ENCODE measurements at places on chromosomes 3 and 15.

GRCh38 chr3:38649500-38650247 lies at the start of gene SCN5A:
SCN5A (minus strand) TSS chr3:38649687; CDS start chr3:38633307, 16,380 bp downstream.
- DNase-seq, result peak; percentile 68

- no peak for DNase-seq
Observed at GRCh38 chr3:11452885-11453847, 181.0 kb downstream of the ATG7 start.

DNA sequence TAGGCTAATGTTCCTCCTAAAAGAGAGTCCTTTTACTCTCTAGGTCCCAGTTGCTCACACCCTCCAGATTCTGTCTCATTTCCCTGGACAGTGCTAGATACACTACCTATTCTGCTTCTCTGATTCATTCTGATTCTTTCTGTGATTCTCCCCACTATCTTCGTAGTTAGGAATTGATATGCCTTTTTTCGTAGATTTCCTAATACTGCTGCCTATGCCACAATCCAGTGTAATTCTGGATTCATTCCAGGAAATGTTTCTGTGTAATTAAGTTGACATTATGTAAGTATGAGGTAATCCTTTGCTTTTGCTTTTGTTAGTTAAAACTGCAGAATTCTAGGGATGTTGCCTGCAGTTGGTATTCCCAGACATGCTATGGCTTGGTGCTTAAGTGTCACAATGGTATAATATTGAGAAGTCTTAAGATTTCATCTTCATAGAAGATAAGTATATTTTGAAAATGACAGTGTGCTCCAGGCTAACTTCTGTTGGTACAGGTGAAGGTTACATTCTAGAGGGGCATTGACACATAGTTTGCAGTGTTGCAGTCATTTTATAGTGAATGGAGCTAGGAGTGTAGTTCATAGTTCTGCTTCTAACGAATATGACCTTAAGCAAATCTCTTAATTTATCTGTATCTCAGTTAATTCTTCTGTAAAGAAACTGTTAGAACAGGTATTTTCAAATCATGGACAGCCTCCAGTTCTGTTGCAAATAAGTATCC lies 54.3 kb downstream of the RIOX2 start:
- no peak for DNase-seq

DNA sequence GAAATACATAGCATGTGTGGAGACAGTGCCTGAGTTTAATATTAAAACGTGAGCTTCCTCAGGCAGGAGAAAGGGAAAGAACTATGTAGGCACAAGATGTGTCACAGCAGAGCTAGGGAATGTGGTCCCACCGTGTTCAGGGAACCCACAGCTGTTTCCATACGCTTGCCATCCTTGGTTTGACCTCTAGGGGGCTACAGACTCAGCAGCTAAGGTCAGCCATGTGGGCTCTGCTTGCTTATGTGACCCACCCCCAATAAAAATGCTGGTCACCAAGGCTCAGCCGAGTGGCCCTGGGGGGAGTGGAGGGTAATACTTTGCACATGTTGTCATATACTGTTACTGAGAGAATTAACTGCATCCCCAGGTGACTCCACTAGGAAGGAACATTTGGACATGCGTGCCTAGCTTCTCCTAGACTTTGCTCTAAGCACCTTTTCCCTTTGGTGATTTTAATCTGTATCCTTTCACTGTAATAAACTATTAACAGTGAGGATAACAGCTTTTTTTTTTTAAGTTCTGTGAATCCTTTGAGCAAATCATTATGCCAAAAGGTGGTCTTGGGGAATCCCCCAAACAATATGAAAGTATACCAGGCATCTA lies 3.3 kb downstream of the TUBGCP5 start:
- peak; percentile 70 for DNase-seq

- DNase-seq, result no peak
Observed at GRCh38 chr15:80893777-80894176, 95.8 kb downstream of the MESD start.

DNA sequence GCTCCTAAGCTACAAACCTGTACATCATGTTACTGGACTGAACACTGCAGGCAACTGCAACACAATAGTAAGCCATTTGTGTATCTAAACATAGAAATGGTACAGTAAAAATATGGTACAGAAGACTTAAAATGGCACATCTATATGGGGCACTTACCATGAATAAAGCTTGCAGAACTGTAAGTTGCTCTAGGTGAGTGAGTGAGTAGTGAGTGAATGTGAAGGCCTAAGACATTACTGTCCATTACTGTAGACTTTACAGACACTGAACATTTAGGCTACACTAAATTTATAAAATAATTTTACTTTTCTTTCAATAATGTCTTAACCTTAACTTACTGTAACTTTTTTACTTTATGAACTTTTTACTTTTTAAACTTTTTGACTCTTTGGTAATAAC lies 76.2 kb downstream of the STAG1 start:
- no peak for DNase-seq

DNA sequence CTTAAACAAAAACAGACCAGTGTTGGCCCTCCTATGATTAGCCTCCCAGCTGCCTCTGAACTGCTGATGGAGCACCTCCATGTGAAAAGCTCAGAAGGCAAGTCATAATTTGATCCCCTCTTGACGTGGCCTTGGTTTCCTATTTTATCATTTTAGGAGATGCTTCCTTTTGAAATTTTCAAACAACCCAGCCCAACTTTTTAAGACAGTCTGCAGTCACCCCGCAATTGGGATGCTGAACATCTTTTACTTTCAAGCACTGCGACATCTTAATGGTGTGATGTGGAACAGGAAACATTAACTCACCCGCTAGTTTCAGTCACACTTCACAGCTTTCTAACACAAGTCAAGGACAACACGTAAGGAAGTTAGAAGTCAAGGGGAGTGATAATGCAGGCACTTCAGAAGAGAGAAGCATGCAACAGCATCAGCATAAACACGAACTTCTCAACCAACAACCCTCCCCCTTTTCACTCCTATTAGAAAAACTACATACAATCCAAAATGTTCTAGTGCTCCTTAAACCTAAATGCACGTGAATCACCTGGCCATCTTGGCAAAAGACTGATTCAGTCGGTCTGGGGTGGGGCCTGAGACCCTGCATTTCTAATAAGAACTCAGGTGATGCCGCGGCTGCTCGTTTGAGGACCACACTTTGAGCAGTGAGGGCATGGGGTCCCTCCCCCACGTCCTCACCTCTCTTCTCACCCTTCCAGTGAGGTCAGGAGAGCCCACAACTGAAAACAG lies 161.5 kb downstream of the FOXP1 start:
- DNase-seq, result peak; percentile 65

DNA sequence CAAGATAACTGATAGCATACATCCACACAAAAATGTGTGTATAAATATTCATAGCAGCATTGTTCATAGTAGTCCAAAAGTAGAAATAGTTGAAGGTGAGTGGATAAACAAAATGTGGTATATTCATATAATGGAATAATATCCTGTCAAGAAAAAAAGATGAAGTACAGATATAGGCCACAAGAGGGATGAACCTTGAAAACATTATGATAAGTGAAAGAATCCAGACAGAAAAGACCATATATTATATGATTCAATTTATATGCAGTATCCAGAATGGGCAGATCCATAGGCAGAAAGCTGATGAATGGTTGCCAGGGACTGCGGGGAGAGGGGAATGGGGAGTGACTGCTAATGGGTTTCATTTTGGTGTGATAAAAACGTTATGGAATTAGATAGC lies 54.3 kb upstream of the TNIK start:
- DNase-seq, result no peak

DNA sequence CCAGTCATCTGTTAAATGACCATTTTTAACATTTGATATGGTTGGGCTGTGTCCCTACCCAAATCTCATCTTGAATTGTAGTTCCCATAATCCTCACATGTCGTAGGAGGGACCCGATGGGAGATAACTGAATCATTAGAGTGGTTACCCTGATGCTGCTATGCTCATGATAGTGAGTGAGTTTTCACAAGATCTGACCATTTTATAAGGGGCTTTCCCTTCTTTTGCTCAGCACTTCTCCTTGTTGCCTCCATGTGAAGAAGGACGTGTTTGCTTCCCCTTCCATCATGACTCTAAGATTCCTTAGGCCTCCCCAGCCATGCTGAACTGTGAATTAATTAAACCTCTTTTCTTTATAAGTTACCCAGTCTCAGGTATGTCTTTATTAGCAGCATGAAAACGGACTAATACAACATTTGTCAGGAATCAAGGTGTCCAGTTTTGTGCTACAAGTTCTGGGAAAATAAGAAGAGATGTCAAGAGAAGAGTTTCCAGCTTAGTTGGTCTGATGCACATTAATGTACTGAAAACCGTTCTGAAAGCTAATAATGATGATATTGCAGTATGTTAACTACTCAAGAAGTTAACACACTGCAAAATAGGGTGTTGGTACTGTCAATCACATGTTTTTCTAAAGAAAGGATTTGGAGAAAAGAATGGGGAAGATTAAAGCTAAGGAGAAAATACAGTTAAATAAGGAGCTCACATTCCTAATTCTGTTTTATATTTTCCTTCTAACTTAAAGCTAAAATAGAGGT lies 67.9 kb downstream of the ATP8B4 start:
- DNase-seq, result no peak

DNA sequence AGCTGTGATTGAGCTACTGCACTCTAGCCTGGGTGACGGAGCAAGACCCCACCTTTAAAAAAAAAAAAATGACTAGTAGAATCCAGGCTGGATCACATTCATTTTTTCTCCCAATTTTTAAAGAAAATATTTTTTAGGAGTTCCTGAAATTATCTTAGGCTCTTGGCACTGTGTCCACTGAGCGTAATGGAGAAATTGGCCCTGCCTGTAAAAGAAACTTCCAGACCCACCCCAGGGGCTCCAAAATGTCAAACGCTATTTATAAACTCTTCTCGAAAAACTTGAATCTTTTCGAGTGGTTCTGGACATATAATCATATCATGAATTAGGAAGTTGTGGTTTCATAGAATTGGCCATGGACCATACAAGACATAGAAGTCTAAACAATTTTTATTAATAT lies 300.2 kb upstream of the RGMA start:
- no peak for DNase-seq

DNA sequence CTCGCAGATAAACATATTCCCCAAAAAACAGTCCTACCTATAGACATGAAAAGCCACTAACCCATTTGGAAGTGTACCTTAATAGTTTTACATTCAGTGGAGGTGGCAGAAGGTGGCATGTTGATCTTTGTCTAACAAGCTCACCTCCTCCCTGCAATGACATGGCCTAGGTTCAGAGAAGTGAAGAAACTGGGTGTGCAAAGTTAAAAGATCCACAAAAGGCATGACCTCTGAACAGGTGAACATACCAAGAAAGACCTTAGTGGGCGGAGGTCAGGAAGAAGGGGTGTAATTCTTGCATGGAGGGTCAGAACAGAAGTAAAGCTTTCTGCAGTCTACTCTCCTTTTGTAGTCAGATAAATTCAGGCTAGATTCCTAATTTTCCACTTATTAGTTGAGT lies 822 bp downstream of the MRPL3 start:
- DNase-seq, result no peak

DNA sequence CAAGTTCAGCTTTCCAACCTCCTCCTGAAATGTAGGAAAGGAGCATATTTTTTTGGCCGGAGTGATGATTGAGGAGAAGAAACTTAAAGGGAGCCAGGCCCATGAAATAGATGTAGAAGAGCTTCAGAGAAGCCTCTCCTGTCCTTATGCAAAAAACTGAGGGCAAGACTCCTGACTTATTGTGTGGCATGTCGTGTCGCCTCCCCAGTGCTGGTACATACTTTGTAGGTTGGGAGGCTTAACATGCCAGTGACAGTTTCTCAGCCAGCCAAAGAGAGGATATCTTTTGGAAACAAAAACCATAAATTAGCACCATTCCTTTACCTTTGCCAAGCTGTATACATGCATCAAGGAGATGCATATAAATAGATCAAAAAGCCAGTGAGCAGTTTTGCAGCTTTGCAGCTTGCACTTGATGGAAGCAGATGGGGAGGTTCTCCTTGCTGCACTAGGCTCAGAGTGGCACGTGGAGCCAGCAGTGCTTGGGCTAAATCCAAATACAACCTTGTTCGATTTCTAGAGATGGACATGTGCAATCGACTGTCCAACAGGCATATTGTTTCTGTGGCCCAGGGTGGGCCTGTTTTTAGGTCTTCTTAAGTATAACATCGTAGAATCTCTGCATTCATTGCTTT lies 10.2 kb downstream of the SLCO3A1 start:
- no peak for DNase-seq

DNA sequence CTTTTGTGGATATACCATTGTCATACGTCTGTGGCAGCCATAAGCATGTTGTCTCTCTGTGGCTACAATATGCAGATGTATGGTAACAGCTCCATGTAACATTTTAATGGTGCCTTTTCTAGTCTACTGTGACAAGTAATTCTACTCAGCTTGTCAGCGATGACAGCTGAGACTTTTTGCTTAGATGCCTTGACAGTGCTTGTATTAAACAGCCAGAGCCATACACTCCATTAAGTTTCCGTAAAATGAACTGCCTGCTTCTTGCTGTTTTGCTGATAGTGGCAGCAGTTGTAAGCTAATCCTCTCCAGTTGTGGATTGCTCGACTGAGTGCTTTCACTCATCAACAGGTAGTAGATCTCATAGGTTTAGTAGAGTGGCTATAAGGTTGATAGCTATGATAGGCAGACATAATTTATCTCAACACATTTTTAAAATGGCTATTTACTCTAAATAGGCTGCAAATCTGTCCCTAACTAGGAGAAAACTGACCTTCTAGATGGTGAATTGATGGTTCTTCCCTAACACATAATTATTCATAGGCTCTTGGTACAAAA lies 260.2 kb upstream of the NAALADL2 start:
- DNase-seq, result no peak

DNA sequence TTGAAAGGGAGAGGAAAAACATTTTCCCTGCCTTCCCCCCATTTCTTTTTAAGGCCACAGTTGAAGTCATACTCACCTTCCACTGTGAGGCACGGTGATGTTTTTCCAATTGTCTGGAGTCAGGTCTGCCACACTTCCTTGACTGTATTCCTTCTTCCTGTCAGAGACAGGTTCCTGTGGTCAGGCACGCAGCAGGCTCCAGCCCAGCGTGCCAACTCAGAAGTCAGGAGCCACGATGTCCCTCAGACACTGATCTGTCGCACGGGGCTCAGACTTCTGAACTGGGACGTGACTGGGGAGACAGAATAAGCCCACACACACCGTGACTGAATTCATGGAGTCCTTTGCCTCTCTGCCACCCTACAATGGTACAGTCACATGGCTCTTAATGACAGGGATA lies 41.2 kb upstream of the ADAMTS9 start:
- no peak for DNase-seq

GRCh38 chr15:76345880-76346668 lies 9.5 kb downstream of the ISL2 start:
- no peak for DNase-seq

DNA sequence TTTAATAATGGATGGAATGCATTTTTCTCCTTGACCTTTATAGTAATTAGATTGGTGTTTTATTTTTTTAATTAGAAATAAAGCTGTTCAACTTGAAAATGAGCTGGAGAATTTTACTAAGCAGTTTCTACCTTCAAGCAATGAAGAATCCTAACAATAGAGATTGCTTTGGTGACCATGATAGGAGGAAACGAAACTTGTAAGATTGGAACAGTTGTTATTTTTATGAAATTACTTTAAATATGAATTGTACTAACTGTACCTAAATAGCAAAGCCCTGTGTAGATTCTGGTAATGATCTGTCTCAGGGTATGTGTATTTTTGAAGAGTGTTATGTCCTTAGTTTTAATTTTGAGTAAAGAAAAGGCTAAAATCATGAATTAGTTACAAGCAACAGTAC lies 44.4 kb downstream of the MFN1 start:
- no peak for DNase-seq

- no peak for DNase-seq
Observed at GRCh38 chr3:58563386-58564035, 13.7 kb downstream of the FAM107A start.
